Activated CD8-positive, alpha-beta memory T cell treated with anti-CD3 and anti-CD28 coated beads for 4 hours (primary cell): ENCODE measurements at places on chromosomes 16 and 17.

DNA sequence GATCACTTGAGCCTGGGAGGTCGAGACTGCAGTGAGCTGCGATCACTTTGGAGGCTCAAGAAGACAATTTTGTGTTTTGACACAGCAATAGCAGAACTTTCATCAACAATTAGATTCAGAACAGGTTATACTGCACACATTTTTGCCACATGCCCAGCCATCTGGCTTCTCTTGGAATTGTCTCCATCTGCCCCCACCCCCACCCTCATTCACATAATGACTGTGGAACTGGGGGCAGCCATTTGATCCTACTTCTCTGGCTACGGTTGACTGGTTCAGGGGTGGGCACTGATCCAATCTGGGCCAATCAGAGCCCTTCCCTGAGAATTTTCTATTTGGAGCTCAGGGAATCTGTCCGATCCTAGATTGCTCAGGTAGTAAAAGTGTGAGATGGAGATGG is 14.0 kb downstream of the TMEM92 start:
- DNase-seq, result no peak

GRCh38 chr17:77786740-77787505 is 171.6 kb upstream of the TNRC6C start:
- DNase-seq, result no peak

- DNase-seq, result no peak
Observed at GRCh38 chr17:42247734-42248133, 28.5 kb downstream of the STAT5B start.

DNA sequence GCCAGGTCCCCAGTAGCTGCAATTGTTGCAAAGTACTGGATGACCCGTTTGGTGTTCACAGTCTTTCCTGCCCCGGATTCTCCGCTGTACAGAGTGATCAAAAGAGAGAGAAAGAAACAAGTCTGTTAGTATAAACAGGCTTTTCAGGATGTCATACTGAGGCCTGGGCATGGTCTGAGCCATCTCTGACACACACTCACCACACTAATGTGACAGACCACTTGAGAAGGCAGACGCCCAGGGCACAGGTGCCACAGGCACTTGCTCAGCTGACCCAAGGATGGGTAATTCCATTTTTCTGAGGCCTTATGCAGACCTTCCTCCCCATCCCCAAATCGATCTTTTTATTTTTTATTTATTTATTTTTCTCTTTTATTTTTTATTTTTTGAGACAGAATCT is 7.5 kb downstream of the MYH3 start:
- DNase-seq, result no peak

GRCh38 chr17:80955671-80956280 is 35.9 kb upstream of the CHMP6 start:
- no peak for DNase-seq

DNA sequence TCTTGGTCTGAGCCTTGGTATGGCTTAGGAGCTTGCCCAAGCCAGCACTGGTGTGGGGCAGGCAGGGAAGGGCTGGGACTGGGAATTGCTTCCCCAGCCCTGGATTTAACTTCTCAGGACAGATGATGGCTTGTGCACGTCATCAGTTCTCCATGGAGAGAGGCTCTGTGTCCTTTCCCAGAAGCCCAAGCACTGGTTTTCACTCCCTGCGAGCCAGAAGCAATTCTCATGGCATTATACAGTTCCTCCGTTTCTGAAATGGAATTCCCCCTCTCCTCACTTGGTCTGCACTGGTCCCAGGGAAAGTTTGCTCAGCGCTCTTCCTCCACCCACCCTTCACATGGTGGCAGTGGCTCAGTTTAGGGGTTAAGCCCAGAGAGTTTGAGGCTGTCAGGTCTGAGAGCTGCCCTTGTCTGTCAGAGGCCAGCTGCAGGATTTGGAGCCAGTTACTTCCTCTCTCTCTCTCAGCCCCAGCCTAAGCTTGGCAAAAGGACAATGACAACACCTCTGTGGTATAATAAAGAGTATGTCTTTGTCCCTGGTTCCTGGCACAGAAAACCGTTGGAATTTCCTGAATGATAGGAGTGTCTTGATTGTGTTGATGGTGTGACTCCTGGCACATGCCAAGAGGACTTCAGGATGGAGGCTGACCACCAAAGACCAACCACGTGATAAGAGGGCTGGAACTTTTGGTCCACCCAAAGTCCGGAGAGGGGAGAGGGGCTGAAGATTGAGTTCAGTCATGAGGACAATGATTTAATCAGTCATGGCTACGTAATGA is 219.6 kb upstream of the TNRC6C start:
- no peak for DNase-seq

DNA sequence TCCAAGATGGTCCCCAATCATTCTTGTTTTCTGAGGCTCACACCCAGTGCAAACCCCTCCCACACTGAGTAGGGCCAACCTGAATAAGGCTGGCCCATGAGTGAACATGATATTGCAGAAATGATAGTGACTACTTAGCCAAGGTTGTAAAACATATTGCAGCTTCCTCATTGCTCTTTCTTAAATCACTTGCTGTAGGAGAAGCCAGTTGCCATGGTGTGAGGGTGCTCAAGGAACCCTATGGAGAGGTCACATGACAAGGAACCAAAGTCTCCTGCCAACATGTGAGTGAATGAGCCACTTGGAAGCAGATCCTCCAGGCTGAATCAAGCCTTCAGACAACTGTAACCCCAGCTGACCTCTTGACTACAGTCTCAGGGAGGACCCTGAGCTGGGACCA is 191.4 kb downstream of the RGS9 start:
- DNase-seq, result no peak

DNA sequence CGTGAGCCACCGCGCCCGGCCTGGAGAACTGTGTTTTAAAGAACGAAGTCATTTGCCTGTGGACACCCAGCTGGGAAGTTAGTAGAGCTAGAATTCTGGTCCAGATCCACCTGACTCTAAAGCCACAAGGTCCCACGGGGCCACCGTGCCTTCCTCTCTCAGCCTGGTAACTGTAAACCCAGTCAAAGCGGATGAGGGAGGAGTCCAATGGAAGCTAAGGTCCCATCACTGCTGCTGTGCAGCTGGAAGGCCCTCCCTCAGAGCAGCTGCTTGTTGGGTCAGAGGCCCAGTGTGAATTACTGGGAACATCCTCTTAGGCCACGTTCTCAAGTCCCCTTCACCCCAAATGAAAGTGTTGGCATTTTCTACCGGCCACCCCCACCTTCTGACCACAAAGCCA is 48.8 kb upstream of the CACNG5 start:
- DNase-seq, result no peak

DNA sequence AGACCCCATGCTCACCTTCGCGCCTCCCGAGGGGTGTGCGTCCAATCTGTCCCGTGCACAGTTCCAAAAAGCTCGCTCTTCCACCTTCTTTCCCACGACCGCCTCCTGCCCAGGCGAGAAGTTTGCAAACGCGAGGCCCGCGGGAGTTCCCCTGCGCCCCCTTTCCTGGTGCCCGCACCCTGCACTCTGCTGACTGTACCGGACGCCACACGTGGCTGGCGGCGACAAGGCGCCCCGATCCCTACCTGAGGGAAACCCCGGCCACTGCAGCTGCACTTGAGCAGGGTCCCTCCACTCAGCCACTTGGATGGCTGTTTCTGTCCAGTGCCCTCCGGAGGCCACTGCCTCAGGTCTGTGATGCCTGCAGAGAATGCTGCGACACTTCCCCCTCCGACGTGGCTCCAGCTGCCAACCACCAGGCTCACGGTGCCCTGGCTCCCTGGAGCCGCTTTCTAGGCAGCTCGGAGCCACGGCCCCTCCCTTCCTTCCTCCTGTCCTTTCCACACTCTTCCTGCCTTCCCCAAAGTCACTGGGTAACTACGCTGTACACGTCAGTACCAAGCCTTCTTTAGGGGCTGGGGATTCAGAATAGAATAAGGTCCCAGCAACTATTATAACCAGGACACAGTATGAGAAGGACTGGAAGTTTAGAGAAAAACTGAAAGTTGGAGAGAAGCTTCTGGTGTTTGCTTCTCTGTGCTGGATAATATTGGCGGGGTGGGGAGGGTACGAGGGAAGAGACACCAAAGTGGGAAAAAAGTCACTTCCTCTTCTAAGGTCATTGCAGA is at the start of gene MLKL:
Gene MLKL, minus strand, starts transcription at position 425 of the 788 bp plus-strand sequence. CDS start 5,105 bp downstream, outside the sequence.
- peak; percentile 46 for DNase-seq

DNA sequence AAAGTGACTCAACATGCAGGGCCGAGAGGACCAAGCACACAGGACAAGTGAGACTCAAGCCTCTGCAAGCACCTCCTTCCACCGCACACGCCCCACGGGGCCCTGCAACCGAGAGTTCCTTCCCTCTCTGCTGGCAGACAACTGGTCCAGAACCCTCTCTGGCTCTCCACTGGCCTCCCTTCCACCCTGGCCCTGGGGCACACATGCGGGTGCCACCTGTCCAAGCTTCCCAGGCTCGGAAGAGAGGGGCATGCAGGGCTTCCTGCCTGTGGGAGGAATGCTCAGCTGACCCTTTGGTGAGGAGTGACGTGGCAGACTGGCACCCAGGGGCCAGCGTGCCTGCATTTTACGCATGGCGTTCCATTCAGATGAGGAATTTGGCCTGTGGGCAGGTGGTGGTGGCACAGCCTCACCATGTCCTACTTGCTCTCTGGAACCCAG is 59.8 kb downstream of the PIPOX start:
- no peak for DNase-seq

DNA sequence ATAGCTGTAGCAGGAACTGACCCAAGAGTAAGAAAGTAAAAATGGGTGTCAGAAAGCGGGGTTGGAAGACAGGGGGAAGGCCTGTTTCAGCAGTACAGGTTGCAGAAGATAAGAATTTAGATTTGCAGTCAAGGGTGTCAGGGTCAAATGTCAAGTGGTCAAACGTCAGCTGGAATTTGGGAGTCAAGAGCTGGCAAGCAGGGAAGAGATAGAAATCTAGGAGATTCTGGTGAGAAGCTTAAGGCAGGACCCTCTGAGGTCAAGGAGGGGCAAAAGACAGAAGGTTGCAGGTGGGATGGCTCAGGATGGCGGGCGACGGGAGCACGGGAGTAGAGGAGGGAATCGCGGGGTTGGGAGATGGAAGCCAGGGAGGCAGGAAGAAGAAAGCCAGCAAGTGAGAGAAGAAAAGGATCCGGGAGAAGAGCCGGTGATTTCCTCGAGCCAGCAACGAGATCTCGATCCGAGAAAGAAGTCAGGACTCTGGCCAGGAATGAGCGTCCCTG is 335 bp downstream of the SLC25A35 start:
- DNase-seq, result no peak

GRCh38 chr17:48253975-48254374 is 146.4 kb downstream of the SNX11 start:
- DNase-seq, result no peak

DNA sequence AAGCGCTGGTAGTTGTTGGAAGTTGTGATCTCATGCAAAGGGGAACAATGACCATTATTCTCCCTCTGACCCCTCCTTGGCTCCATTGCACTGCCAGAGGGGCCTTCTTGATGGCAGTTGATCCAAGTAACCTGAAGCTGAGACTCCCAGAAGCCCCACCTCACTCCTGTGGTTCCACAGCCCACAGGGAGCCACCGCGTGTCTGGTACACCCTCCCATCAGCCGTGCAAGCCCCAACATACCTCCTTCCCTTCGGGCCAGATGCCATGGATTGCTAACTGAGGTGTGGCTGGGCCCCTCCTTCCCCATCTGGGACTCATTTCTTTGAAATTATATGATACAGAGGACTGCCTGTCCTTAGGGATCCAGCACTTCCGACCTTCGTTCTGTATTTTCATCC is 17.8 kb downstream of the SAP30BP start:
- no peak for DNase-seq

DNA sequence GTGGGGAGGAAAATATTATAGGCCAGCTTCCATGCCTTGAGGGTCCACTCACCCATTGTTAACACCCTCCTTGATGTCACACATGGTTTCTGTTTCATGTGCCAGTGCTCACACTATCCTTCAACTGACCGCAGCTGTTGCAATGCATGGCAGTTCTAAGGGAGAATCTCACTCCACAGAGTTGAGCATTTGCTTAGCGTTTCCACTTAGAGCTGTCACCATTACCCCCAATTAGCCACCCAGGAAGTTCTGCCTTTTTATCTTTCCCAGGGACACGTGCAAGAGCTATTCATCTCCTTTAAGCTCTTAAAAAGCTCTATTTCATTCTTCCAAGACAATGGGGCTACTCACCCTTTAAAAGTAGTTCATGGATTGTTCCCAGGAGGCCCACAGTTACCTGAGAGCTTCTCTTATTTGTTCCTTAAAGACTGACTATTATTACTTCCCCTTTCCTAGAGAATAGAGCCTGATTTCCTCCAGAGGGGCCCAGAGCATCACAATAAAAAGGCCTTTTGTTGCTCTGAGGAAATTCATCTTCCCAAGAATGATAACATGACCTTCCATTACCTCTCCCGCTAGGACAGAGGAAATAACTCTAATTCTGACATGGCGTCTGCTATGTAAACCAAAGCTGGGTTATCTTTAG is 126.8 kb downstream of the CACNG3 start:
- no peak for DNase-seq

DNA sequence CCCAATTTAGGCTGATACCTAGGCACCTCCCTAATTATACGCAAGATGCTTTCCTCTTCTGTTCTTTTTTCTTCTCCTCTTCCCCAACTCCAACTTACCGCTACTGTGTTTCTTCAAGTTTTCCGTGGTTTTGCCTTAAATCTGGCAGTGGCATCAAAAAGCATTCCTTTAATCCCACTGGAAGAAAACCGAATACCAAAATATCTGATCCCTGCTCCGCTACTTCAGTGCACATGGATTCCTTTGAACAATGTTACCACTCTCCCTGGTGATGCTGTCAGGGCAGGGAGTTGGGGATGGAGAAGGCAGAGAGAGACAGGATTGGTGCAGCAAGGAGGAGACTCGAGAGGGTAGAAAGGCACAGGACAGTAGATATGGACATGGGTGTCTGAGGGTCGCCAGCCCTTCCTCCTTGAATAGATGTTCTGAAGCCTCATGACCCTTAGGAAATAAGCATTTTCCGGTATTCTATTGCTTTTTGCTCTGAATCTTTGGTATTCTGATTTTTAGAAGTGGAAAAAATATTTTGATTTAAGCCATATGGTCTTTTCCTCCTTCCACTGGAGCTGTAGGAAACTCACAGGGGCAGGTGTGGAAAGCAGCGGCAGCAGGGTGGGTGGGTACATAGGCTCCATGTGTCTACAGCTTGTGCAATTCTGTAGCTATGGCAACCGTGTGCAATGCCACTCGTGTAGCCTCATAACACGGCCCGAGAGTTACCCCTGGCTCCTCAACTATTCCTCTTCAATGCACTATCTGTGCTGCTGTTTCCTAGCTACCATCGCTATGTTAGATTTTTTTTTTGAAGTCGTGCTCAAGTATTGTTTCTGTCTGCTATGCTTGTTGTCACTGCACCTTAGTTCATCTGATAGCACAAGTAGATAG is 32.3 kb upstream of the TANC2 start:
- DNase-seq, result no peak
